RWPE2 (cell line): ENCODE measurements at places on chromosomes 12 and 14.

DNA sequence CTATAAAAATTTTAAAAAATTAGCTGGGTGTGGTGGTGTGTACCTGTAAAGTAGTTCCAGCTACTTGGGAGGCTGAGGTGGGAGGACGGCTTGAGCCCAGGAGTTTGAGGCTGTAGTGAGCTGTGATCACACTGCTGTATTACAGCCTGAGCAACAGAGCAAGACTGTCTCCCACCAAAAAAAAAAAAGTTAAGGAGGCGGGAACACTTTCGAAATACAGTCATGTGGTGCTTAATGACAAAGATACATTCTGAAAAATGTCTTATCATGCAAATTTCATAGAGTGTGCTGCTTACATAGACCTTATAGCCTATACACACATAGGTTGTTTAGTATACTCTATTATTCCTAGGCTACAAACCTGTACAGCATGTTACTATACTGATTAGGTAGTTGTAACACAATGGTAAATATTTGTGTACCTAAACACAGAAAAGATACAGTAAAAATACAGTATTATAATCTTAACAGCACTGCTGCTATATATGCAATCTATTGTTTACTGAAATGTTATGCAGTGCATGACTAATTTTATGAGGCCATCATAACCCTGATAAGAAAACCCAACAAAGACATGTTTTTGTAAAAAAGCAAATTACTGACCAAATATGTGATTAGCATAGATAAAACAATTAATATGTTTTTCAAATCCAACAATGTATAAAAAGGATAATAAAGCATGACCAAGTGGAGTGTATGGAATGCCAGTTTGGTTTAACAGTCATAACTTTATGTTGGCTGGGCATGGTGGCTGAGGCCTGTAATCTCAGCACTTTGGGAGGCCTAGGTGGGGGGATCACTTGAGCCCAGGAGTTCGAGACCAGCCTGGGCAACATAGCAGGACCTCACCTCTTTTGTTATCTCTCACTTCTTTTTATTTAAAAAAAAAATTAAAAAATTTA lies 11.4 kb downstream of the EIF2S1 start:
- H3K27ac ChIP-seq = peak overlapping the region; percentile 7
- H3K4me1 ChIP-seq = peaks cover 22% of the 10 kb centered on the region
- DNase-seq = no peak
- peaks cover 100% of the 10 kb centered on the region for H3K36me3 ChIP-seq
- no peak overlapping the region for H3K4me3 ChIP-seq
- H3K27me3 ChIP-seq = no peaks in the 10 kb centered on the region

DNA sequence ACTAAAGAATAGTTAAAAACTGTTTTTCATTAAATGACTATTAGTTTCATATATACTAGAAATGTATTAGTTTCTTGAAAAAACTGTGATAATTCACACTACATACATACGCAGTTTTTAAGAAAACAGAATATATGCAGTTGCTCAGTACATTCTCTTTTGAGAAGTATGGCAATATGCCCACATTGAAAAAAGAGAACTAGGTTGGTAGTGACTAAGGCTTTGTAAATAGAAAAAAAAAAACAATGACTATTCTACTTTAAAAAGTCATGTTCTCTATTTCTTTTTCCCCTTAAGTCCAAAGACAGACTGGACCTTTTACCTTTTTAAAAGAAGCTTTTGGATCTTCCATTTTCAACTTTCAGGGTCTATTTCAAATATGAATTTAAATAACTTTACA lies 25.0 kb downstream of the SNX6 start:
- H3K27ac ChIP-seq = no peak overlapping the region
- DNase-seq = no peak
- no peaks in the 10 kb centered on the region for H3K27me3 ChIP-seq
- no peaks in the 10 kb centered on the region for H3K4me1 ChIP-seq
- no peak overlapping the region for H3K4me3 ChIP-seq

DNA sequence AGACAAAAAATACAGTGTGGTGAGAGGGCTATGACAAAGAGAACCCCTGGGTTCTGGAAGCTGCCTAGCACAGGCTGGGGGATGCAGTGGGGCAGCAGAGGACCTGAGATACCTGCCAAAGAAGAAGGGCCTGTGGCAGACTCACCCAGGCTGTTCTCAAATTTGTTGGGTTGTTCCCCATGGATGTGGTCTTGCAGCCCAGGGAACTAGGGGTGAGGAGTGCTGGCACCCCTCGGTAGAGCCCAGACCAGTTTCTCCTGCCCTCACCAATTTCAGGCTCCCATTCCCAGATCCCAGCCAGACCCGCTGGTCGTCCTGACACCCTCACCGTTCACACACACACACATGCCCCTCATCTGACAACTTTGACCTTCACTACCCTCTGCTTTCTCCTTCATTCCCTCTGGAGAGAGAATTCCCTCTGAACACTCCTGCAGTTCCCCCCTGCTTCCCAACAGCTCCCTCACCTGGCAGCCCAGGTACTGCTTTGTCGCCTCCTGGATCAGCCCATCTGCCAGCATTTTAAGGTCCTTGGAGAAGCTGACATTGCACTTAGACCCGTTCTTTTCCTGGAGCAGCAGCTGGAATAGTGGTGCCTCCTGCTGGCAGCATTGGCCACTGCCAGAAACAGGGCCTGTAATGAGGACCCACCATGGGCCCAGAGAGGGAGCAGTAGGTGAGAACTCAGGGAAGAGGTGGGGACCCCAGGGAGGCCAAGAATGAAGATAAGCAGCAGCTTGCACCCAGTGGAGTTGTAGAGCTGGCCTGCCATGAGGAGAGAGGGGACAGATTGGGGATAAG lies 5.9 kb upstream of the GDF11 start:
- no peak overlapping the region for H3K4me3 ChIP-seq
- no peak for DNase-seq
- H3K4me1 ChIP-seq = peaks cover 4% of the 10 kb centered on the region
- no peaks in the 10 kb centered on the region for H3K27me3 ChIP-seq

GRCh38 chr14:54424479-54424901 lies 16.7 kb downstream of the CNIH1 start:
- no peak overlapping the region for H3K27ac ChIP-seq
- H3K27me3 ChIP-seq = no peaks in the 10 kb centered on the region
- no peak overlapping the region for H3K4me3 ChIP-seq
- H3K4me1 ChIP-seq = no peaks in the 10 kb centered on the region
- no peak for DNase-seq
- H3K36me3 ChIP-seq = peaks cover 76% of the 10 kb centered on the region

DNA sequence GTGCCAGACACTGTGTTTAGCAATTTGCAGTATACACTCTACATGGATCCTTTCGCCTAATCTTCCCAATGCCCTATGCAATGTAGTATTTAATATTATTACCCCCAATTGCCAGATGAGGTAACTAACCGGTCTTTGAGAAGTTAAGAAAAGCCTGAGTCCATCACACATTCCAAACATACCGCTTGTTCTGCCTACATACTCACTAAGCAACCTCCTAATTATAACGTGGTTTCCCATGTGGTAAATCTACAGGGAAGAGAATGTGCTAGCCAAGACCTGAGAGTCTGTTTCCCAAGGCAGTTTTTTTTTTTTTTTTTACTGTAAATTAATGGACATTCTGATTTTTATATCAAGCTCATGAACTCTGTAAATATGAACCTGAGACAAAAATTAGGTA lies 37.2 kb downstream of the ATP2B1 start:
- no peak overlapping the region for H3K27ac ChIP-seq
- DNase-seq = no peak
- no peaks in the 10 kb centered on the region for H3K36me3 ChIP-seq
- no peak overlapping the region for H3K4me3 ChIP-seq

DNA sequence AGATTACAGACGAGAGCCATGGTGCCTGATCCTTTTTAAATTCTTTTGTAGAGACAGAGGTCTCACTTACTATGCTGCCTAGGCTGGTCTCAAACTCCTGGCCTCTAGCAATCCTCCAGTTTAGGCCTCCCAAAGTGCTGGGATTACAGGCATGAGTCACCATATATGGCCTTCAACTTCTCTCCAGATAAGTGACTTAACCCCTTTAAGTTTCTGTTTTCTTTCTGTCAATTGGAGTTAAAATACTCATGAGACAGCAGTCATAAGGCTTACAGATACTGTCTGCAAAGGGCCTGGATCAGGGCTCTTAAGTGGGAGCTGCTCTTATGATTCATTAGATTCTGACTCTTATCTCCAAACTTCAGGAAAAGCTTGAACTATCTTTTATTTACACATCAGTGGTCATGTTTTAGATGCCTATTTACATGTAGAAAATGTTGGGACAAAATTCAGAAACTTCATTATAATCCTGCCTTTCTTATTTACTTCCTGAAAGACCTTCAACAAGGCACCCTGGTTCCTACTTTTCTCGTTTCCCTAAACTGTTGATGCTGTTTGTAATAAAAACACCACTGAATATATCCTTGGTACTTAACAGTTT lies 271.5 kb upstream of the TBX3 start:
- DNase-seq = no peak
- H3K4me3 ChIP-seq = no peak overlapping the region
- no peak overlapping the region for H3K27ac ChIP-seq
- no peaks in the 10 kb centered on the region for H3K4me1 ChIP-seq
- no peaks in the 10 kb centered on the region for H3K36me3 ChIP-seq
